ENCODE measurements at places on chromosomes 2 and 18.

DNA sequence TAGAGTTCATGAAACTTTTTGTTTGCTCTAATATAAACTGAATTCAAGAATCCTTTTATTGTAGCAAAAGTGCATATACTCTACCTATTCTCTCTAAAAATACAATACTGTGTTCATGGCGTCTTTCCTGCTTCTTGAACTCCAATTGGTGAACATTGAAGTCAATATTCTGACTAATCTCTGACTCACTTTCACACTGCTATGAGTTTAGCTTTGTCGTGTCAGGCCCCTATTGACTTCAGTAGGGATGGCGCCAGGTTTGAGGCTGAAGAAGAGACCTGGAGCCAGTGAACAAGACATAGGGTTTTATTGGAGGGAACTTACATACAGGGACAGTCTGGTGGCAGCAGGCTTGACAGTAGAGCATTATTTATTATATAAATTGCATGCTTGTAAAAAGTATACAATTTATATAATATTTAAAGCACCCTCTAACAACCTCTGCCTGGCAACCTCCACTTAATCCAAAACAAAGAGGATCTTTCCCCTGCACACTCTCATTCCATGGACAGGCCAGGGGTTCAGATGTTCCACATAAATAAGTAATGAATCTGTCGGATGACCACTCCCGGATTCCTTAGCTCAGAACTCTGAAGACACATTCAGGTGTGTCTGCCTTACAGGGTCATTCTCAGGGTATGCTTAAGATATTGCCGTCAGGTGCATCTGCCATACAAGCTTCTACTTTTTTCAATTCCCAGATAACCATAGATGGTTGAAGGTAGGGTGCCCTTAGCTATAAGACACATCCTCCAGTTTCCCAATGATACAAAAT is 141.0 kb downstream of the CERS6 start:
- DNase-seq, result no peak

DNA sequence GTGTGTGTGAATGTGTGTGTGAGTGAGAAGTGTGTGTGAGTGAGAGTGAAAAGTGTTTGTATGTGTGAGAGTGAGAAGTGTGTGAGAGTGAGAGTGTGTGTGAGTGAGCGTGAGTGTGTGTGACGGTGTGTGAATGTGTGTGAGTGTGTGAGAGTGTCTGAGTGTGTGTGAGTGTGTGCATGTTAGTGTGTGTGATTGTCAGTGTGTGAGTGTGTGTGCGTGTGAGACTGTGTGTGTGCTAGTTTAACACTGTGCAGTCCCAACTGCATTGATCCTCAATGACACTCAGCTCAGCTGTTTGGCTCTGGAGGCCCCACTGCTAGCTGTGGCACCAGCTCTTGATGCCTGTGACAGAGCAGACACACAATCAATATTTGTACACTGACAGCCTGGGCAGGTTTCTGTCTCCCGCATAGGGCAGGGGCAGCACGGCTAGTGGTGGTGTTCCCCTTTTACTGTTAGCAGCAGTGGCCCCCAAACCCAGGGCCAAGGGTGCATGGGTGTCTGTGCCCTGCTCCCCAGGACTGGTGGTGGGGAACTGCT is 135.0 kb downstream of the INHBB start:
- DNase-seq, result no peak

DNA sequence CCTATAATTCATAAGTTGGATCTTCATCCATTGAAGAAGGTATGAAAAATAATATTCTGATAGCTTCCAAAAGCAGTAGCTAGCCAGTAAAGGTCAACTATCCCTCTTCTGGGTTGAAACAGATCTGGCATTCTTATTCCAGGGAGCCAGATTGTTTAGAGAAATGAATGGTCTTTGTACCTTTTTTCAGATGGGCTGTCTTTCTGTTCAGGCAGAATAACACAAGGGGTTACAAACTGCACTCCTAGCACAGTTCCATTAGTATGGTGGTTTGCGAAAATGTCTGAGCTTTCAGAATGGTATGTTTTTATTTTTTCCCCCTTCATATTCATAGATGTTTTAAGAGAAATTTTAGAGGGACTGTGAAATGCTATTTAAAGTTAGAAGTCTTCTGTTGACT is 47.5 kb upstream of the TMEM178A start:
- no peak for DNase-seq

- DNase-seq, result no peak
Measured at GRCh38 chr2:181461056-181461997, 4.1 kb downstream of the ITGA4 start.

- DNase-seq, result no peak
Measured at GRCh38 chr2:156540706-156541105, 104.5 kb downstream of the GPD2 start.

DNA sequence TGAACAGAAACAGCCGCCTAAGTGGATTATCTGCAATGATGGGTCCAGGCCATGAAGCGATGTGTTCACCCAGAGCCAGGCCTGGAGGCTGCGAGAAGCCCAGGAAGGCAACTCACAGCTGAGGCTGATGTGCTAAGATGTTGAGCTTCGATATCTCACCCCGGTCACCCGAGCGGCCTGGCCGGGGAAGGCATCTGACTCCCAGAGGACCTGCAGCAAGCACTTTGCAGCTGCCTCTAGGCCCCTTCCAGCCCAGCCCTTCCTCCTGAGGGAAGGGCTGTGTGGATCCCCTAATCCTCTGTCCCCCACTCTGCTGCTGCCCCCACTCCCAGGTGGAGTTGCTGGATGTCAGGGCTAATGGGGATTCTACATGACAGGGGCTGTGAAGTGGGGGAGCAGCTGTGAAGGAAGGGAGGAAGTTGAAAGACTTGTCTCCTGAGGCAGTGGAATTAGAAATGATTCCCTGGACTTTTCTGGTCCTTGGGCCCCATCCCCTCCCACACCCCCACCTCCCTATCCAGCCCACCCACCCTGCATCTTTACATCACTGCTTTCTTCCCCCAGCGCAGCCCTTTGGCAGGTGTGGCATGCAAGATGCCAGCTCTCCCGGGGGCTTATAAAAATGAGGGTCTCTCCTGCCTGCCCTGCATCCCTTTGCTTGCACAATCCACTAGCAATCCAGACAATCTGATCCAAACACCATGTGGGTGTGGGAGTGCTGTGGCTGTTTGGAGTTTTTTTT is 4.3 kb downstream of the ATP6V1B1 start:
- no peak for DNase-seq

DNA sequence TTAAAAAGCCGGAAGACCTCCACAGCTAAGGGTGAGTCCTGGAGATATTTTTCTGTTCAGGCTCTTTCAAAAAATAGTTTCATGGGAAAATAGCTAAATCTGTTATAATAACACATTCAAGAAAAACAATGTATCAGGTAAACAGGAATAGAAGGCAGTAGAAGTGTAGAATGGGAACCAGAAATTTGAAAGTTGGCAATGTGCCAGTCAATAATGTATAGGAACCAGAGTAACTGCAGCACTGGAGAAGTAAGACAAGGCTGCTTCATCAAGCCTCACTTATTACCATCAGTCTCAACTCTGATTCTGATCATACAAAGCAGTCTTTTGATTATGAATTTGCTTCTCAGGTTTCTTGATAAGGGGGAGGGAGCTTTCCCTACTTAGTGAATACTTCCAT is 81.4 kb upstream of the VRK2 start:
- DNase-seq, result no peak

DNA sequence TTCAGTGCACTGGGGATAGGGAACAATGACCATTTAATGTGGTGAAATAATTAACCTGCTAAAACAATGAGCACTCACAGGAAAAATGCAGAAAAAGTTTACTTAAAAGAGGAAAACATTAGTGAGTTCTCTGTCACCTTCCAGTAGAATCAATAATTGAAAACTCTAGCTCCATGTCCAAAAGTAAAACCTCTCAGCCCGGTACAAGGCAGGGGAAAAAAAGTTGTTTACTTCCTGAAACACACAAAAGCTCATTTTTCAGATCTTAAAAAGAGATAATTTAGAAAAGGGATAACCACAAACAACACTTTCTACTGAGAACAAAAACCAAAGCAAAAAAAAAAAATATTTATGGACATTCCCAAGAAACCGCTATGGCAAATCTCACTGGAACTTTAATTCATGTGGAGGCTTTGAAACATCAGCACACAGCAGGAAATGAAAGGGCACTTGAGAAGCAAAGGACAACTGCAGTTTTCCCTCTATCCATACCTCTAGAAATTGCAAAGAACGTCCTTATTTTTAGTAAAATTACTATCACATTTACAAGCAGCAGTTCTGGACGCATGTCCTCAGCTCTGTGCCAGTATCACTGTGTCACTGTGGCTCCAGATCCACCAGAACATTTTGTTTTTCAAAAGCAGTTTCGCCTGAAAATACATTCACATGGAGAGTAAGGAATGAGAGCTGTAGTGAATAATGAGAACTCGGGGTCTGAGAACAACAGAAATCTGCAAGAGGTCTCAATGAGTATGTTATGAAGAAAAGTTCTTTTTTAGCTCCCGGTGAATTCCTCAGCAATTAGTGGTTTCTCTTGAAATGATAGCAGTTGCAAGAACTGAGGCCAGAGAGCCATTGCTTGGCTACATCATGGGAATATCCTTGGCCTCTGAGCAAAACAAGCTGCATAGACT is 44.7 kb upstream of the DNAH7 start:
- no peak for DNase-seq

- DNase-seq, result no peak
Measured at GRCh38 chr2:187825-188224, 76.0 kb downstream of the SH3YL1 start.

GRCh38 chr2:124689348-124689747 is 664.3 kb downstream of the CNTNAP5 start:
- no peak for DNase-seq

DNA sequence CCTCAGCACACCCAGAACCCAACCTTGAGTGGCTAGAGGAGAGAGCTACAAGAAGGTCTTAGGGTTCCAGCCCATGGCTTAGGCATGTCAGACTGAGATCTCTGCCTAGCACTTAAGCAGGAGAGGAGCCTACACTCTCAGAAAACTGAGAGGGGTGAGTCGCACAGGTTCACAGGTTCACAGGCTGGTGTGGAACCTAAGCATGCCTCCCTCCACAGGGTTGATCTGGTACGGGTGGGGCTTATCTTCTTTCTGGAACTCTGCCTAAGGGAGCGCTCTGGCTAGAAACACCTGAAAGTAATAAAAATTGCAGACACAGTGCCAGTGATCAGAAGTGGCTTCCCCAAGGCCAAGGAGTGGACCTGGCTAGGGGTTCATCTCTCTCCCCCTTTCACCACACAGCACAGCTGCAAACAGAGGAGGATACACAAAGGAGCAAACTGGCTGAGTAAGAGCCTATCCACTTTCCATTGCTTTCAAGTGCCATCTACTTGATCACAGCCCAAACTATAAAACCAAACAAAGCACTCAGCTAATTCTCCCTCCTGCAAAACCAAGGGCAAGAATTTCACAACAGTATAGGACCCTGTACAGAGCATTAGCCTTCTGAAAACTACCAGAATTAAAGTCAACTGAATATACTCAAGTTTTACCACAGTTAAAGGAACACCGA is 481.9 kb upstream of the SETBP1 start:
- no peak for DNase-seq

GRCh38 chr18:63492851-63493250 is 16.1 kb downstream of the SERPINB5 start:
- no peak for DNase-seq

DNA sequence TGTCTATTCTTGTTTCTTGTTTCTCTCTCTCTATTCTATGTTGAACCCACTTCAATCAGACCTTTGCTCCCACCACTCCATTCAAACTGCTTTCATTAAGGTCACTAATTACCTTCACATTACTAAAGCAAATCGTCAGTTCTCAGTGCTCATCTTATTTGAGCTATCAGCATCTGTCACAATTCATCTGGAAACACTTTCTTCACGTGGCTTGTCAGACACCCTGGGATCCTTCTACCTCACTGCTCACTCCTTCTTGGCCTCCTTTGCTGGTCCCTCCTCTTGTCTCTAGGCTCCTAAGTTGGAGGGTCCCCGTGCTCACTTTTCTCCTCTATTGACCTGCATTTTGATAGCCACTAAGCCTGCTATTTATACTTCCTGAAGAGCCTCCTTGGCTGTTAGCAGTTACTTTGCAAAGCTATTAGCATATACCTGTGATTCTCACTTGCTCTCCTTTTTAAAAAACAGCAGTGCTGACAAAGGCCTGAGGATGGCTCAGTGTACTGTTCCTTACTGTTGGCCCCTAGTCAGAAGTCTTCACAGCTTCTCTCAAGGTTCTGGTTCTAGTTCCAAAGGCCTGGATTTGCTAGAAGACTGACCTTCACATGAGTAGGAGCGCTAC is 80.2 kb downstream of the PLEKHM3 start:
- DNase-seq, result no peak

- DNase-seq, result no peak
Measured at GRCh38 chr2:55976681-55977080, 53.1 kb upstream of the EFEMP1 start.

GRCh38 chr2:174581491-174581890 is 16.1 kb downstream of the WIPF1 start:
- DNase-seq, result no peak

- DNase-seq, result no peak
Measured at GRCh38 chr18:42480441-42480840, 525.4 kb downstream of the PIK3C3 start.

GRCh38 chr2:41595240-41595639 is 452.6 kb upstream of the PKDCC start:
- DNase-seq, result no peak

DNA sequence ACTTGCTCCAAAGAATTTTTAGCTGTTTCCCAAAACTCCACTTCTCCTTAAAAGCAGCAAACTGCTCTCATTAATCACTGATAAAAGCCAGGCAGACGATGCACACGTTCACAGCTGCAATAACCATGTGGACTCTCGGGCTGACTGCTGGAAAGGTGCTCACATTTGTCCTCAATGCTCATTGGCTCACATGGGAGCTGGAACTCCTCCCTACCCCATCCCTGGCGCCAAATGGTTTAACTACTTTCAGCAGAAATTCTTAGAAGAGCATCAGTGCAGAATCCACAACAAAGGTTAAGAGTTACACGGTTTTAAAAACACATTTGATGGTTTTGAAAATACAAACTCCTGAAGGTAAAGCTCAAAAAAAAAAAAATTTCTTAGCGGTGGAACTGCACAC is 117.1 kb downstream of the NOL10 start:
- DNase-seq, result no peak

DNA sequence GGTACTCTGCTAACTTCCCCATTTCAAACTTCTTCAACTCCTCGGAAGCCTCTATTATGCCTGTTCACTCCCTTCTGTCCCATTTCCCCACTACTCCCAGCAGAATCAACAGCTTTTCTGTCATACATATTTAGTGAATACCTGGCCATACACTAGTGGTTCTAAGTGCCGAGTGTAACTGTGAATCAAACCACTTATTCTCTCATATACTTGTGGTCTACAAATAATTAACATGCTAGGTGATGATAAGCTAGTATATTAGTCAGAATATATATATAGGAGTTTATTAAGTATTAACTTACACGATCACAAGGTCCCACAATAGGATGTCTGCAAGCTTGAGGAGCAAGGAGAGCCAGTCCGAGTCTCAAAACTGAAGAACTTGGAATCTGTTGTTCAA is 150.7 kb downstream of the CCDC102B start:
- no peak for DNase-seq

- DNase-seq, result no peak
Measured at GRCh38 chr2:70613521-70613920, 59.9 kb upstream of the TGFA start.

DNA sequence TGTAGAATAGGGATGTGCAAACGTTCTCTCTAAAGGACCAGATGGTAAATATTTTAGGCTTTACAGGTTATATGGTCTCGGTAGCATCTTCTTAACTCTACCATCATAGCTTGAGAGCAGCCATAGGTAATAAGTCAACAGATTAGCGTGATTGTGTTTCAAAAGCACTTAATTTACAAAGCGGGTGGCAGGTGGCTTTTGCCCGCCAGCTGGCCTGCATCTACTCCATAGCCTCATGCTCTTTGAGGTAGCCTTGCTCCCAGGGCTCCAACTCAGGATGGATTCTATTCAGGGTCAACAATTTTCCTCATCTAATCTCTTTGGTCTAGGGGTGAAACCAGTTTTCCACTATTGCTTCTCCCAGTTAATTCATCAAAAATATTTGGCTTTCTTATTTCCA is 5.0 kb upstream of the ATP9B start:
- no peak for DNase-seq

All from activated CD4-positive, alpha-beta T cell treated with anti-CD3 and anti-CD28 coated beads, Interleukin-2, amount 50 U/mL, for 1 hour (primary cell).